ENCODE measurements at places on chromosomes 7 and 10.

DNA sequence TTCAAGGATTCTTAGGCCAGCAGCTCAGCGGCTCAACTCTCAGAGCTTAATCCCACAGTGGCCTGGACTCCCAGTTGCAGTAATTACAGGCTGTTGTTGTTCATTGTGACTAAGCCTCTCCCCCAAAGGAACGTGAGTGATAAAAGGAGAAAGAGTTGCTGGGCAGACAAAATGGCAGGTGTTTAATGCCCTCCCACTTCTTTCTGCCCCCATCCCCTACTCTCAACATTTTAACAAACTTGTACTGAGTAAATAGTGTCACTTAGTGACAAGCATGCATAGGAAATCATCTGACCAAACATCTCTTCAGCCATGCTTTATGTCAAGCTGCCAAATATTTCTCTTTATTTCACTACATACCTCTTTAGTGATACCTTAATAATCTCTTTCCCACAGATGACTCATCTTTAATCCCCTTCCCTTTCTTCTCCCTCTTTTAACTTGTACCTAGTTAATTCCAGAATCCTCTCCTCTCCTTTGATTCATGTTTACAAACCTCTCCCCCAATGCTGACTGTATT, 12.4 kb upstream of the MTERF1 start:
- DNase-seq, result no peak

- DNase-seq, result no peak
Observed at GRCh38 chr10:112390125-112390703, 16.3 kb downstream of the ACSL5 start.

DNA sequence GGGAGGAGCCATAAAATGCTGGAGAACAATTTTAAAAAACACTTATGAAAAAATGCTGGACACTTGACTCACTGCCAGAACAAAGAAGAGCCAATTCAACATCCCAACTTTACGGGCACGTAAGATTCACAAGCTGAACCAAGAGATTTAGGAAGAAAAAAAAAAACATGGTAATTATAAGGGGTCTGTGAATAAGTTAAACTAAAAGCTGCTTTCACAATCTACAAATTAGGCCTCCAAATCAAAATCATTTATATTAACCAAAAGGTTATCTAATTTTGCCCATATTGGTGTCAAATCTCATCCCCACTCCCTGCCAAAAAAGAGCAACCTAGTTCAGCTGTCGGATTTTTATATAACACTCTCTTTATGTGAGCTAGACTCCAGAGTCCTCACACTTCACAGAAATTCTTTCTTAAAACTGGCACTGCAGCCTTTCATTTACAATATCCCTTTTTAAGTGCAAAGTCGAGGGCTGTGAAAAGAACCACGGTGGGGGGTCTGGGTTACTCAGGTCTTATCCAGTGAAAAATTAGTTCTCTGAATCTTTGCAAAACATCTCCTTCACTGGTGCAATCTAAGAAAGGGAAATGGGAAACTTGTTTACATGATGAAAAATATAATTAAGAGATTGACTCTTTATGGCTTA, 30.4 kb upstream of the DGKI start:
- DNase-seq, result no peak

GRCh38 chr7:106284714-106285050, at the start of gene NAMPT:
Gene NAMPT (minus strand): TSS chr7:106284983. CDS start chr7:106284884, 99 bp downstream.
- DNase-seq, result no peak
